ENCODE measurements at places on chromosomes 13 and 19. TPM values are rescaled to one million over a fixed set of nuclear protein-coding genes. Genes with fewer than 3 reads are reported as not detected.

DNA sequence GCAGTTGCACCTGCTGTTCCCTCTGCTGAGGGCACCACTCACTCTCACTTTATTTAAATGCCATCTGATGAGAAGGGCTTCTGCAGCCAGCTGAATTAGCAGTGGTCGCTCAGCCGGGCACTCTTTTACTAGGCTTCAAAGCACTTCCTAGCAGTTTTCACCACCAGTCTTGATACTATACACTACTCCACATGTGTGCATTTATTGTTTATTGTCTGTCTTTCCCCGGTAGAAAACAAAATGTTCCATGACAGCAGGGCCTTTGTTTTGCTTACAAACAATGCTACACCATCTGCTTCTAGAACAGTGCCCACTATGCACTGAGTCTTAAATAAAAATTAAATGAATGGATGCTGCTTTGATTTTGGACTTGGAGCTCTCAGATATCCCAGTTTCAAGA is 404.9 kb downstream of the FGF14 start:
- H3K4me1 ChIP-seq: no peaks in the 10 kb centered on the region
- no peak for DNase-seq
- no peak overlapping the region for H3K27ac ChIP-seq
- H3K36me3 ChIP-seq: no peaks in the 10 kb centered on the region
- H3K4me3 ChIP-seq: no peak overlapping the region

Gene ZNF439
- 6.2 TPM for total RNA-seq

Gene ZNF446
- 7.2 TPM for total RNA-seq

DNA sequence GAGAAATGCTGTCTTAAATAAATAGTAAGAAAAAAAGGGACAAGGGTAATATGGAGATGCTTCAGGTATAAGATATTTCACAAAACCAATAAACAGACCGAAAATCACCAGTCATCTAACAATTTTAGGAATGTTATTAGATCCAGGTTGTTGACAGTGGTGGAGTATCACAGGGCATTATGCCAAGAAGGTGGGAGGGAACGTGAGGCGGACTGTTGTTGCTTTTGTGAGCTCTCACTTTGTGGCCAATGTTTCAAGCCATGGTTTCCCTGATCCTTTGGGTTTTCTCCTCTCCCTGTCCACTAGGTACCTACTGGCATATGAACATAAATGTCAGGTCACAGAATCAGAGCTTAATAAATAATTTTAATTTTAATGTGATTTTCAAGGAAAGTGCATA is 790.3 kb upstream of the SLITRK1 start:
- no peak overlapping the region for H3K4me3 ChIP-seq
- DNase-seq: no peak
- no peaks in the 10 kb centered on the region for H3K4me1 ChIP-seq
- no peaks in the 10 kb centered on the region for H3K27me3 ChIP-seq

Gene ZNF579
- total RNA-seq: 6.6 TPM

DNA sequence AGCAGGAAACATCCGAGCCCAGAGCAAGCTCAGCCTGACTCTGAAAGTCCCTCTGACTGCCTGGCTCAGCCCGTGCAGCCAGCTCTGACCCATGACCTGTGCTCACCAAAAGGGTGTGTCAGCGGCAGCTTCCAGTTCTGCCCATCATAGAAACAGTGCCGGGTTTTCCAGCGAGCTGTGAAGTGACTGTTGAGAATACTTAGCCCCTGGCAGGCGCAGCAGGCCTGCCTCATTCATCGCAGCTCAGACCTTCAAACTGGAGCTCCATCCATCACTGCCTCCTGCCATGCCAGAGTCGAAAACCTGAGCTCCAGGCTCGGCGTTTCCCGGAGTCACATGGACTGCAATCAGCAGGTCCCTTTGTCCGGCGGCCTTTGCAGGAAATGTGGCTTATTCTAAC is 16.3 kb upstream of the GSX1 start:
- H3K27ac ChIP-seq: no peak overlapping the region
- no peak overlapping the region for H3K4me3 ChIP-seq
- no peaks in the 10 kb centered on the region for H3K4me1 ChIP-seq
- peaks cover 4% of the 10 kb centered on the region for H3K27me3 ChIP-seq

DNA sequence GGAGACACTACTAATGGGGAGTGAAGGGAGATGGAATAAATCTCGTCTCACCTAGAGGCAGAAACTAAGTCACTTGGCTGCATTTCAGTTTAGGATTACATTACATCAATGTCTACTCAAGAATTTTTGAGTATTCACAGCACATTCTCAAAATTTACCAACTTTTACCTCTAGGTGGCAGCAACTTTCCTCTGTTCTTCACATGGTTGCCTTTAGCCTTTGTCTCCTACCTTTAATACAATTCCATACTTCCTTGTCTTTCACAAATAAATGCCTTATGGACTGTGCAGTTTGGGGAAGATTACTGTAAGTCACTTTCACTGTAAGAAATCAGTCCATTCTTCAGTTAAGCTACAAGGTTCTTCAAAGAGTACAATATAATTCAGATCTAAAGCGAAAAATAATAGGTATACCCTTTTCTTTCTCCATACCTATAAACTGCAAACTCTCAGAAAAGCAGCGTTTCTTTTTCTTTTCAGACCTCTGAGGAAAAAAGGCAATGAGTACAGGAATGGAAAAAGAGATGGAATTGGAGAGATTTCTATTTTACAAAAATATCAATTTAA is 379.4 kb downstream of the KLF12 start:
- no peak overlapping the region for H3K27ac ChIP-seq
- H3K4me3 ChIP-seq: no peak overlapping the region
- H3K36me3 ChIP-seq: peaks cover 13% of the 10 kb centered on the region
- peaks cover 30% of the 10 kb centered on the region for H3K4me1 ChIP-seq
- H3K27me3 ChIP-seq: no peaks in the 10 kb centered on the region

- DNase-seq: peak; percentile 69
- no peaks in the 10 kb centered on the region for H3K36me3 ChIP-seq
- no peaks in the 10 kb centered on the region for H3K27me3 ChIP-seq
- H3K4me1 ChIP-seq: peaks cover 37% of the 10 kb centered on the region
- peak overlapping the region; percentile 11 for H3K27ac ChIP-seq
Observed at GRCh38 chr19:38538793-38539528, 78.8 kb downstream of the MAP4K1 start.

GRCh38 chr13:23771956-23772355 is 117.2 kb downstream of the MIPEP start:
- no peaks in the 10 kb centered on the region for H3K4me1 ChIP-seq
- no peak for DNase-seq
- no peaks in the 10 kb centered on the region for H3K27me3 ChIP-seq
- no peak overlapping the region for H3K27ac ChIP-seq
- no peaks in the 10 kb centered on the region for H3K36me3 ChIP-seq

- no peak overlapping the region for H3K27ac ChIP-seq
- no peak overlapping the region for H3K4me3 ChIP-seq
- DNase-seq: no peak
- no peaks in the 10 kb centered on the region for H3K4me1 ChIP-seq
- H3K27me3 ChIP-seq: peaks cover 35% of the 10 kb centered on the region
- no peaks in the 10 kb centered on the region for H3K36me3 ChIP-seq
Observed at GRCh38 chr13:27968316-27969081, 616 bp downstream of the CDX2 start.

Gene LMTK3
- 4.6 TPM for total RNA-seq

Data from CD8-positive, alpha-beta memory T cell (primary cell).